ENCODE measurements at places on chromosomes 11 and 22.

- no peak for DNase-seq
Measured at GRCh38 chr11:47943721-47944586, 36.4 kb upstream of the PTPRJ start.

- no peak for DNase-seq
Measured at GRCh38 chr11:12089473-12089872, 20.9 kb upstream of the MICAL2 start.

- DNase-seq = no peak
Measured at GRCh38 chr11:57763568-57763967, 2.0 kb downstream of the CTNND1 start.

DNA sequence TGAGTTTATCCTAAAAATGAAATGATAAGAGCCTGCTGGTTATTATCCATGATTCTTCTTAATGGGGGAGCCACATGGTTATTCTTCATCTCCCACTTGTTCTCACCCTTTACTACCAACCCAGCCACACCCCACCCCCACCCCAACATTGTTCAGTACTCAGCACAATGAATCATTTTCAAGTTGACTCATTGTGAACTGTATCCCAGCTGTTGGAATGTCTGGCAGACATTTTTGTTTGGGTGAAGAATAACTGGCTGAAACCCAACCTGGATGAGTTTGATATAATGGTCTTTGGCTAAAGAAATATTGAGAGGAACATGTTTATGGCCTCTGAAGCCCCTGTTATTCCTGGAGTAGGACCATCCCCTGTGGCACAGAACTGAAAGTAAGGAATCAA is 136.2 kb downstream of the ELP4 start:
- DNase-seq = peak; percentile 42

DNA sequence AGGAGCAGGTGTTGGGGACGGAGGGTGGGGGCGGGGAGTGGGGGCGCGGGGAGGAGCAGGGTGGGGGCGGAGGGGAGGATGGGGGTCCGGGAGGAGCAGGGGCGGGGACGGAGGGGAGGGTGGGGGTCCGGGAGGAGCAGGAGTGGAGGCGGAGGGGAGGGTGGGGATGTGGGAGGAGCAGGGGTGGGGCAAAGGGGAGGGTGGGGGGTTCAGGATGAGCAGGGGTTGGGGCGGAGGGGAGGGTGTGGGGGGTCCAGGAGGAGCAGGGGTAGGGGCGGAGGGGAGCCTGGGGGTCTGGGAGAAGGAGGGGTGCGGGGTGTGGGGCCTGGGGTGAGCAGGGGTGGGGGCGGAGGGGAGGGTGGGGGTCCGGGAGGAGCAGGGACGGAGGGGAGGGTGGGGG is 17.1 kb downstream of the CRELD2 start:
- DNase-seq = peak; percentile 42

DNA sequence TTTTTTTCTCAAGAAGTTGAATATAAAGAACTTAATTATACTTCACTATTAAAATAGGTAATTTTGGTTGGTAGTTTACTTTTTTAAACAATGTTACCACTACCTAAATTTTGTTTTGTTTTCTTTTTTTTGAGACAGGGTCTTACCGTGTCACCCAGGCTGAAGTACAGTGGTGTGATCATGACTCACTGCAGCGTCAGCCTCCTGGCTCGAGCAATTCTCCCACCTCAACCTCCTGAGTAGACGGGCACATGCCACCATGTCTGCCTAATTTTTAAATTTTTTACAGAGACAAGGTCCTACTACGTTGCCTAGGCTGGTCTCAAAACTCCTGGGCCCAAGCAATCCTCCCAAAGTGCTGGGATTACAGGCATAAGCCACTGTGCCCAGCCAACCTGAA is 17.6 kb downstream of the SPCS2 start:
- DNase-seq = no peak

GRCh38 chr11:63961608-63962412 is 12.6 kb upstream of the COX8A start:
- no peak for DNase-seq

DNA sequence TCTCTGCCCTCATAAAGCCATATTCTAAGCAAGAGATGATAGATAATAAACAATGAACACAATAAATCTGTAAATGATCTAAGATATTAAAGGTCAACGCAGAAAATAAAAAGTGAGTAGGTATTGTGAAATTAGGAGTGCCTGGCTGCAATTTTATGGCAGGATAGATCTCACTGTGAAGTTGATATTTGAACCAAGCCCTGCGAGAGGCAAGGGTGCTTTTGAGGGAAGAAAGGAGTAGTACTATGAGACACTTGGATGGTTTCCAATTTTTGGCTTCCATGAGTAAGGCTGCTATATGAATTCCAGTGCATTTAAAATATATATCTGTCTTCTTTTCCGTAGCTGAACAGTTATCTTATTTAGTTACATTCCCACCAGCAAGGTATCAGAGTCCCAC is 720.0 kb upstream of the CNTN5 start:
- no peak for DNase-seq

DNA sequence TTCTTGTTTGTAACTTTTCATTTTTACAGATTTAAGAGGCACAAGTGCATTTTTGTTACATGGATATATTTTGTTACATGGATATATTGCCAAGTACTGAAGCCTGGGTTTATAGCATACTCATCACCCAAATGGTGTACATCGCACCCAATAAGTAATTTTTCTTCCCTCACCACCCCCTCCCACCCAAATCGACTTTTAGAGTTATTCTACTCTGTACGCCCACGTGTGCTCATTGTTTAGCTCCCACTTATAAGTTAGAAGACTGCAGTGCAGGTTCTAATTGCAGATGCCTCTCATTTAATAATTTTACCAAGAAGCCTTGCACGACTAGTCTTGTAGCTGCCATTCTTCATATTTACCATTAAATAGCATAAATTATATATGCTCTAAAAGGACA is 20.5 kb upstream of the VWA5A start:
- DNase-seq = no peak

- no peak for DNase-seq
Measured at GRCh38 chr11:121864660-121865059, 251.4 kb downstream of the BLID start.

DNA sequence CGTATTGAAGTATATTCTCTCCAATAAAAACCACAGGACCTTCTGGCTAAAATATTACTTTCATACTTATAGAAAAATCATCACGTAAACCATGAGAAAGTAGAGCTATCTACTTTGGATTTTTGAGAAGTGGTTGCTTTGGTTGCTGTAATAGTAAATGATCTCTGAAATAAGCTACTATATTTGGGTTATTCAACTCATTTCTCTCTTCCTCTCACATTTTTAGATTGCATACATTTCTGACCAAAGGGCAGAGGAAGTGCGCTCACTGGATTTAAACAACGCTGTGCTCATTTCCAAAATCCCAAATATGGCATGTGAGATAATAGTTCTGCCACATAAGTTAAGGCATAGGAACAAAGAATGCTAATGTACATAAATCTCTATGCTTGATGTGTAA is 357.0 kb downstream of the LRRC4C start:
- no peak for DNase-seq

DNA sequence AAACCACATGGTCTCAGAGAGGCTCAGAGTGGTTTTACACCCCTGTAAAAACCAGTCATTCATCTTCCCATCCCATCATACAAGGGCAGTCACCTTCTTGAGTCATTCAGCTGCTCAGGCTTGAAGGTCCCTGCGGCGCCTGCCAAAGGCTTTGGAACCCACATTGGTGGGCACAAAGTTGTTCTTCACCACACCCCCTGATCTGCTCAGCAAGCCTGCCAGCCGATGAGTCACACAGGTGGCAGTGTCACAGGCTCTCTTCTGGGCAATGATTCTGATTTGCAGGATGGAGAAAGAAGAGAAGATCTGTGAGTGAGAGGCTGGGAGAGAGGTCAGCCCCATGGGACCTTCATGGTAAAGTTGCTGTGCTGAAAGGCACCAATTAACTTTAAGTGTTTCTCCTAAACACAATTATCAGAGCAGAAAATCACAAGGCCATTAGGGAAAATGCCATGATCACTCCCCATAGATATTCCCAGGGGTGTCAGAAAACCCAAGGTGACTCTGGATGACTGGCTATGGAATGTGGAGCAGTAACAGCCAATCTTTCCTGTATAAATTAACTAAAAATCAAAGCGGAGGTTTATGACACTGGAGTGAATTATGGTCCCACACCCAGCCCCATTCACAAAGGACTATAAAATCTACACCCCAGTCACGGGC is 4.4 kb downstream of the CALCA start:
- DNase-seq = no peak

DNA sequence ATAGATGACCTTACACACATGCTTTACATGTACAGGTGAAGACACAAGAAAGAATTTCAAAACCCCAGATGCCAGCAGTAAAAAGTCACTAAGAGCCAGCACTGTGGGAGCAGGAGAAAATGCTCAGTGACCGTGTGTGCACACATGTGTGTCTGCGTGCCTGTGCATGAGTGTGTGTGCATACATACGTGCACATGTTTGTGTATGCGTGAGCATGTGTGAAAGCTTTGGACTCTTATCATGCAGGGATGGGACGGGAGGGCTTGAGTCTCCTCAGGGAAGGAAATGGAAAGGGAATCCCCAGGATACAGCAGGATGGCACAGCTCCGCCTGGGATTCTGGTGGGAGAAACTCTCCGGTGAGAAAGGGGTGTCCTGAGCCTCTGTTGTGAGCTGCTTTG is 121.5 kb upstream of the B3GAT1 start:
- DNase-seq = no peak

- no peak for DNase-seq
Measured at GRCh38 chr11:67273260-67273990, 7.2 kb downstream of the GRK2 start.

- DNase-seq = peak; percentile 85
Measured at GRCh38 chr11:123174196-123175183, 20.6 kb downstream of the CLMP start.

GRCh38 chr11:134362192-134362901 is 30.6 kb downstream of the GLB1L2 start:
- no peak for DNase-seq

DNA sequence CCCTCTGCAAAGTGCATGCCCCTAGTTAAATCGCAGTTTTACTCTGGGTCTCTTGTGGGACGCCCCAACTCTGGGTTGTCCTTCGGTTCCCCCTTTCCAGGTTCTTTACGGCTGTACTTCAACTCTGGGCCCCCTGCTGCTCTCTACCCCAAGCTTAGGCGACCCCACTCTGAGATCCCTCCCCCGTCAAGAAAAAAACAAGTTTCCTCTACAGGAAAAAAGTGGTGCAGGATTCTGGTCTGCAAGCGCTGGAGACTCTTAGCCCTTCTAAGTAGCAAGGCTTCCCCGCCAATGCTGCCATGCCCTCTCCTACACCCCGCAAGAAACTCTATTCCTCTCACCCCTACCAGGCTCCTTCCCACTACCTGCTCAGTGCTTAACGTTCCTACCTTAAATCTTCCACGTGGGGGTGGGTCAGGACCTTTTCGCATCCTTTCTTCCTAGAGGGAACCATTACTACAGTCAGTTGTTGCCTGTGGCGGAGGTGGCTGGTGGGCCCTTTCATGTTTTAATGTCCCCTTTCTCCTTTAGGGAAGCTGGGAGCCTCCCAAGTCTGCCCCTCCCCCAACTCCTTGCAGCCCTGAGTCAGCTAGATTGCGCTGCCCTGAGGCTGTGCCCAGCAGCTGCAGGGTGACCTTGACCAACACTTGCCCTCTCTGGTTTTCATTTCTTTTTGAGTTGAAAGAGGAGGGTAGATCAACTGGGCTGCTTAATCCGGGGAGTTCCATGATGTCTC is 1.4 kb downstream of the NEFH start:
- DNase-seq = no peak

DNA sequence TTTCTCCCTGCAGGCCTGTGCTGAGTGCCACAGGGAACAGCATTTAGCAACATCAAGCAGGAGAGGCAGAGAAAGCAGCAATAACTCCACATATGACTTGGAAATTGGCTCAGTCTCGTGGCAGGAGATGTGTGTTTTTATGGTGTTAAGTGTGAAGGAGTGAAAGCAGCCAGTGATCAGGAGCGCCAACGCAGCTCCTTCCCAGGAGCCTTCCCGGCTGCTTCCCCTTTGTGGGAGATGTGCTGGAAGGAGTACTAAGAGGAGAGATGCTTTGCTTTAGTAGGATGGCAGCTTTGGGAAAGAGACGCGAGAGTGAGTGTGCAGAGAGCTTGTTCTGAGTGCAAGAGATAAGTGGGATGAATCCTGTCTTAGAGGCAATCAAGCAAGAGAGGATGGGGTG is 54.7 kb upstream of the KIRREL3 start:
- no peak for DNase-seq

GRCh38 chr11:1559111-1559951 is 12.7 kb downstream of the DUSP8 start:
- DNase-seq = peak; percentile 99

- DNase-seq = peak; percentile 62
Measured at GRCh38 chr11:122745111-122745510, 89.6 kb downstream of the UBASH3B start.

DNA sequence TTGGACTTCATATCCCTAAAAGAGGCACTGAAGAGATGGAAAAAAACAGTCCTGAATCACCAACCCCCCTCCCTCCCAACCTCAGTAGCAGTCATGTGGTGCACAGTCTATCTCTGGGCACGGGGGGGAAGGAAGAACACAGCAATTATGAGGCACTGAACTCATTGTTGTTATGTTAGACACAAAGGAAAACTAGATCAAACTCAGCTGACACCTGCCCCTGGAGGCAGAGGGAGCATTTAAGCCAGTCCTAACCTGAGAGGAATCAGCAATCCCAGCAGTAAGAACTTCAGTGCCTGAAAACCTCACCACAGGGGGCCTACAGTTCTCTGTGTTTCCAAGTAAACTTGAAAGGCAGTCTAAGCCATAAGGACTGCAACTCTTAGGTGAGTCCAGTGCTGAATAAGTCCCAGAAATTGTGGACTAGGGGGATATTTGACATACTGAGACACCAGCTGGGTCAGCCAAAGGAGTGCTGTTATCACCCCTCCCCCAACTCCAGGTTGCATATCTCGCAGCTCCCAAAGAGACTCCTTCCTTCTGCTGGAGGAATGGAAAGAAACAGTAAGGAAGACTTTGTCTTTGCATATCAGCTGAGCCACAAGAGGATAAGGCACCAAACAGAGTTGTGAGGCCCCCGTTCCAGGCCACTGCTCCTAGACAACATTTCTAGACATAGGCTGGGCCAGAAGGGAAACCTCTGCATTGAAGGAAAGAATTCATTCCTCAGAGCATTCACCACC is 72.5 kb downstream of the GLYATL1 start:
- no peak for DNase-seq

DNA sequence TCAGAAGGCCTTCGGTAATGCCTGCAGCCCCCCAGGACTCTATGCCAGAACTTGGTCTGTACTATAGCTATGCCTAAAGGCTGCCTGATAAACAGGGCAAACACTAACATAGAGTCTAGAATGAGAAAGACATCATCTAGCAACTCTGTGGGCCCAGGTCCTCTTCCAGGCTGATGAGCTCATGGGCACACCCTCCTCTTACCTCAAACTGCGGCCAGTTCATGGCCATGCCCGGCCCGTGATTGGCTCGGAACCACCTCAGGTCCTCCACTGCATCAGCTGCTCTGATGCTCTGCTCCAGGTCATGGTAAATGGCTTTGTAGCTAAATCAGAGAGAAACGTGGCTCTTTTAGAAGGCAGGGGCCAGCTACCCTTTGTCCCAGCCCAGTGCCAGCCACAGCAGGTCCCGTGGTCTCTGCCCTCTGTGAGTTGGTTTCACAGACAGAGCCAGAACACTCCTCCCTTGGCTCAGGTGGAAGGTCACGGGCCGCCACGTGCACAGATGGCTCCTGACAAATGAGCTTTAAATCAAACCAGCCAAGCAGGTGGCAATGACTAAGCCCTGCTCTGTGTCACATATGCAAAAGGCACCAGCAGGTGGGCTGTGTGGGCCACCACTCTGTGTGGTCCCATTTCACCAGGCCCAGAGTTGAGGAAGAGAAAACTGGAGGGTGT is 25.0 kb upstream of the ARFGAP3 start:
- DNase-seq = no peak
